Peyer's patch (tissue), 4 donors: ENCODE measurements at places on chromosomes 5 and 9. TPM values are rescaled to one million over a fixed set of nuclear protein-coding genes. Genes with fewer than 3 reads are reported as not detected.

OR1L4 gene
- not detected for total RNA-seq

C1QTNF2 gene
- total RNA-seq: 0.88 TPM

CKS2 gene
- total RNA-seq: 11.9 TPM

KIF20A gene
- 9.1 TPM for total RNA-seq

- no peaks in the 10 kb centered on the region for H3K4me1 ChIP-seq
- H3K27ac ChIP-seq: no peak overlapping the region
- no peaks in the 10 kb centered on the region for H3K27me3 ChIP-seq
- no peaks in the 10 kb centered on the region for H3K36me3 ChIP-seq
These were observed 20.1 kb downstream of the SLC35D2 start for GRCh38 chr9:96363175-96363967.
